Esophagus squamous epithelium (tissue), 5 donors: ENCODE measurements at places on chromosomes 11 and 22. TPM values are rescaled to one million over a fixed set of nuclear protein-coding genes. Genes with fewer than 3 reads are reported as not detected.

DNA sequence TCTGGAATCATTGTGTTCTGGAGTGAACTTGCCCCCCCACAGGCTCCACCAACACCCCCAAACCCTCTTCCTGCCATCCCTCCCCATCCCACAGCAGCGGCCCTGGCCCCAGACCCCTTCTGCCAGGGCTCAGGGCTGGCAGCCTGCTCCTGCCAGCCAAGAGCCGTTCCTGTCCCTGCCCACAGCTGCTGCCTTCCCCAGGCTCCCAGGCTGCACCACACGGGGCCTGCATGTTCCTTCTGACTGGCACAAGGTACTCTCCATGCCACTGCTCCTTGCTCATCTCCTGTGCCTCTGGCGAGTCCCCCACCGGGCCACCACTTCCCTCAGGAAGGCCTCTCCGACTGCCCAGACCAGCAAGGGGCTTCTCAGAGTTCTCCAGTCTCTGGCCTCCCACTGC is 4.9 kb downstream of the GP1BB start:
- H3K27ac ChIP-seq = no peak overlapping the region
- H3K4me1 ChIP-seq = peaks cover 17% of the 10 kb centered on the region
- H3K4me3 ChIP-seq = no peak overlapping the region
- H3K36me3 ChIP-seq = peaks cover 1% of the 10 kb centered on the region

Gene SCGB1D2
- total RNA-seq = not detected

Gene TSPAN32
- total RNA-seq = 2.5 TPM

Gene TMEM191C
- total RNA-seq = 13.8 TPM

Gene TRIM6
- 6.1 TPM for total RNA-seq
